ELR (cell line): ENCODE measurements at places on chromosomes 3 and 15.

- peak; percentile 70 for DNase-seq
These were observed 132.7 kb downstream of the MYLK start for GRCh38 chr3:123751433-123751832.

DNA sequence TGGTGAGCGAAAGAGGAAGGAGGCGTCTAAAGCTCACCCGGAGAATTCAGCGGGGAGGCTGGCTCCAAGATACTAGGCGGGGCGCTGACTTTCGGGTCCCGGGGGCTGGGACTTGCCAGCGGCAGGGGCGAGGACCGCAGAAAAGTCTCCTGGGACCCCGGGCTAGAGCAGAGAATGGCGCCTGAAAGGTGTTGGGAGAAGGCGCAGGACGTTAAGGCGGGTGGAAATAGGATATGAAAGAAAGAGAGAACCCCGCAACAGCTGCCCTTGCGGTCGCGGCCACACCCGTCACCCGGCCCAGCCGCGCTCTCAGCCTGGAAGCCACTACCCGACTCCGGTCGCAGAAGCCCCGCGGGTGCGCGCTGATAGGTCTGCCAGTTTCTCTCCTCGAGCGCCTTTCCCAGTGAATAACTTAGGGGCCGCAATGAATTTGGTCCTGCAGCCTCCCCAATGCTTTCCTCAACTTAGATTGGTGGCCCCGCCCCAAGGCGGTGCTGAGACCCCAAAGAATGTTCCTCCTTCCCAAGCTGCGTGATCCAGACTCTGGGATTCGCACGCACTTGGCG, 604 bp downstream of the LTK start:
- peak; percentile 47 for DNase-seq

- DNase-seq: no peak
These were observed 11.6 kb downstream of the PCSK6 start for GRCh38 chr15:101477851-101478362.

DNA sequence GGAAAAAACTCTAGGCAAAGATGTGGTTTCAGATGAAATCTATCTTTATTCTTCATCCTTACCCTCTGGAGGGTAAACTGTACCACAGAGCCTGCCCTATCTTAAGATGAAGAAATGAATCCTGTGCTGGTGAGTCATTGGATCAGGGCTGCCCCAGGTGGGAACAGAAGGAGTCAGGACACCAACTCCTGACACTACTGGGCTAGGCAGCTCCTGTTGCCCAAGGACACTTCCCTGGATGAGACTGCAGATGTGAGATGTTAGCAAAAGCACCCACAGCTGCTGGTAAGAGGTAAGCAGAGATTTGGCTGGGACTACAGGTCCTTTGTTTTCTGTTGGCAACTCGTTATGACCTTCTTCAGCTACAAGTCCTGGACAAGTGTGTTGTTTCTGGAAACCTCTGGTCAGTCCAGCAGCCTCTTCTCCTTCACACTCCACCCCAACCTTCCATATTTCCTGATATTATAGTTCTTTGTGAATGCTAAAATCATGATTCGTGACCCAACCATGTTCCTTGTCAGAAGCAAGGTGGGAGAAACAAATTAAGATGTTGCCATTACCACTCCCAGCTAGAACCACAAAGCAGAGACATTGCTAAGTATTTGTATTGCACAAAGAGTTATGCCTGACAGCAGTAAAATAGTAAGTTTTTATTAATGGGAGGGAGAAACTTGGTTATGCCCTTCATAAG, 104.2 kb upstream of the TGFBR2 start:
- peak; percentile 15 for DNase-seq

GRCh38 chr3:46393554-46394434, 13.1 kb downstream of the CCR5AS start:
- DNase-seq: peak; percentile 61

DNA sequence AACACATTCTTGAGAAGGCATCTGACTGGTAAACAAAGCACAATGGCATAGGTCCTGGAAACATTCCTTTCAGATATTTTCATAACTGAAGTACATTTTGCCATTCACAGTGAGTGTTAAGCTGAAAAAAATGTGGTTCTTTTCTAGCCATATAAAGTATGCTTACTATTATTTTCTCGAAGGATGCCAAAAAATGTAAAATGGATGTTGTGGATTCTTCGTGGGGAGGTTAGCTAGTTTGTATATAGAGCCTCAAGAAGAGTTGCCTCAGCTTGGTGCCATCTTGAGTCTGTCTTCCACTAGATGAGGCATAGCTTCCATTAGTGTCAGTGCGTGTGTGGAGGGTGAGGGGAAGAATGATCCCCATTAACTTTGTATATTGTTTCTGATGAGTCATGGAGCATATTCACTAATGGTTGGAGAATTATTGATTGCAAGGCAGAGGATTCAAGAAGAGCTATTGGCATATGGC, 4.1 kb downstream of the MBNL1 start:
- DNase-seq: peak; percentile 89

DNA sequence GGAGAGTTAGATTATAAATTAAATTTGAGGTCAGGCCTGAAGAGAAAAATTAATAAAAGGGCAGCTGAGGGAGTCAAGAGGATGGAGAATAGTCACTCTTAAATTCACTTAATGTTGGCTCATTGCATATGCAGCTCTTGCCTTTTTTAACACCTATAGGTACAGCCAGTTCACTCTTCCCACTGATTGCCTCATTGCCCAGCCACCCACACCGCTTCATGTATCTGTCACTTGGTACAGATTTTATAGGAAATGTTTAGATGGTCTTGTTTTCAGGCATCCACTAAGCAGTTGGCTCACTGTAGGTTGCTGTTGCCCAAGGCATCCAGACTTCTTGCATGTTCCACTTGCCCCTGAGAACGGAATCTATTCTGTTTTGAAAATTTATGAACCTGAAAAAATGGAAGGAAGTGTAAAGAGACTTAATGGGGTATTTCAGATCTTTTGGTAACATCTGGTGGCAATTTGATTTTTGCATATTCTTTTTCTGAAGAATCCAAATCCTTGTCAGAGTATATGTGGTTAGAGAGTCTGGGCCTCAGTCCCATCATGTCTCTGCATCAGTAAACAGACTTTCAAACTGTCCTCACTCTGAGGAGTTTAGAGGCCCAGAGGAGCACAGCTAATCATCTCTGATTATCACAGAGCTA, 151.9 kb downstream of the RBPMS2 start:
- no peak for DNase-seq

DNA sequence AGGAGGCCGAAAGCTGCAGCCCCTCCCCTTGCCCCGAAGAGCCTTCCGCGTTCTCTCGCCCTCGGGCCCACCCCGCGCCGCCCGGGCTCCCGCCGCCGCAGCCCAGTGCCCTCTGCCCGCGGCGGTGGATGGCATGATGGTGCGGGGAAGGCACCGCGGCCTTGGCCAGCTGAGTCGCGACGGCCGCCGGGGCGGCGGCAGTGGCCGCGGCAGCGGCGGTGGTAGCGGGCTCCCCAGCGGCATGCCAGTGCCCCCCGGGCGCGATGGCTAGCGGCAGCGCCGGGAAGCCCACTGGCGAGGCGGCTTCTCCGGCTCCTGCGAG, 1.2 kb downstream of the TLNRD1 start:
- DNase-seq: no peak

DNA sequence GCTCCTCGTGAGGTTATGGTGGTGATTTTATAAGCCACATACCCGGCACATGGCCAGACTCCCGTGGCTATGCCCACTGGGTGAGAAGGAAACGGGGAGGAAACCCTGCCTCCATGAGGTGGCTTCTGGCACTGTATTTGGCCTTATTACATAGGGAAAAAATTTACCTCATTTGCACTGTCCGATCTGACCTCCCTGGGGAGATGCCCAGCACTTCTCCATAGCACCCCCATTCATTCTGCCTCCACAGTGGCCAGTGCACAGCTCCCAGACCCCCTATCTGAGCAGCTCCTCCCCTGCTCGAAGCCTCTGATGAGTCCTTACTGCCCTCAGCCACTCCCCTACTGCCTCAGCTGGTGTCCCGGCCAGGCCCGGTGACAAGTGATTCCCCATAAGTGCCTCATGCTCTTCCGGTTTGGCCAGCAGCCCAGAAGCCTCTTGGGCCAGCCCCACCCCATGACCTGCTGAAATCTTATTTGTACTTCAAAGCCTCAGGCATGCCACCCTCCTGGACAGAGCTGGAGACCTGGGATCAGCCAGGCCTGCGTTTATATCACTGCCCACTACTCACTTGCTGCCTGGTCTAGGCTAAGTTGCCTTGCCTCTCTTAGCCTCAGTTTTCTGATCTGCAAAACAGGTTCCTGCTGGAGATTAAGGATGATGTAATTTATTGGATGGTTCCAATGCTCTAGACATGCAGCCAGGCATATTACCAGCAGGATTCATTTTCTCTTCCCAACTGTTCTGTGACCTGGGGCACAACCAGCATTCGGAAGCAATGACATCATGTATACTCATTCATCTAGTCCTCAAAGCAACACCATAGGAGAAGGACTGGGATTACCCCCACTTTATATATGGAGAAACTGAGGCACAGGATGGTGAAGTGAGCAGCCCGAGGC, 30.6 kb upstream of the SLC6A6 start:
- peak; percentile 77 for DNase-seq

GRCh38 chr3:48983096-48983495, 6.9 kb upstream of the P4HTM start:
- DNase-seq: no peak
